ENCODE measurements at places on chromosomes 3 and 15.
A peak's percentile ranks its signal among the peaks of the same experiment; 100 is the strongest.

DNA sequence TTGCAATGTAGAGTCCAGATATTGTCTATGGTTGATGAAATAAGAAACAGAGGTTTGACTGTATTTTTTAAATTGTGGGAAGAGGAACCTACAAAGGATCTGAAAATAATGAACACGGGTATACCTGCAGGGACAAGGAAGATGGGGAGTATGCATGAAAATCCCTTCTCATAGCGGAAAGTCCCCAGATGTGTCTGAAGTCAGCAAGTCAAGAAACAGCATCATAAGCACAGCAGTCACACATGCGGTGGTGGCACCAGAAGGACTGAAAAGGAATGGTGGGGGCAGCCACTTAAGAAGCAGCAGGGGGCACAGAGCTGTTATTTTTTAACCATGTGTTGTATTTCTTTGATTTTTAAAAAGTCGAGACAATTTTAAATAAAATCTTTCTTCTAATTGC is 4.7 kb downstream of the MRPS11 start:
- no peak overlapping the region for H3K27ac ChIP-seq
- H3K27me3 ChIP-seq, result no peaks in the 10 kb centered on the region
- H3K4me3 ChIP-seq, result no peak overlapping the region
- no peak for DNase-seq
- peaks cover 12% of the 10 kb centered on the region for H3K36me3 ChIP-seq

DNA sequence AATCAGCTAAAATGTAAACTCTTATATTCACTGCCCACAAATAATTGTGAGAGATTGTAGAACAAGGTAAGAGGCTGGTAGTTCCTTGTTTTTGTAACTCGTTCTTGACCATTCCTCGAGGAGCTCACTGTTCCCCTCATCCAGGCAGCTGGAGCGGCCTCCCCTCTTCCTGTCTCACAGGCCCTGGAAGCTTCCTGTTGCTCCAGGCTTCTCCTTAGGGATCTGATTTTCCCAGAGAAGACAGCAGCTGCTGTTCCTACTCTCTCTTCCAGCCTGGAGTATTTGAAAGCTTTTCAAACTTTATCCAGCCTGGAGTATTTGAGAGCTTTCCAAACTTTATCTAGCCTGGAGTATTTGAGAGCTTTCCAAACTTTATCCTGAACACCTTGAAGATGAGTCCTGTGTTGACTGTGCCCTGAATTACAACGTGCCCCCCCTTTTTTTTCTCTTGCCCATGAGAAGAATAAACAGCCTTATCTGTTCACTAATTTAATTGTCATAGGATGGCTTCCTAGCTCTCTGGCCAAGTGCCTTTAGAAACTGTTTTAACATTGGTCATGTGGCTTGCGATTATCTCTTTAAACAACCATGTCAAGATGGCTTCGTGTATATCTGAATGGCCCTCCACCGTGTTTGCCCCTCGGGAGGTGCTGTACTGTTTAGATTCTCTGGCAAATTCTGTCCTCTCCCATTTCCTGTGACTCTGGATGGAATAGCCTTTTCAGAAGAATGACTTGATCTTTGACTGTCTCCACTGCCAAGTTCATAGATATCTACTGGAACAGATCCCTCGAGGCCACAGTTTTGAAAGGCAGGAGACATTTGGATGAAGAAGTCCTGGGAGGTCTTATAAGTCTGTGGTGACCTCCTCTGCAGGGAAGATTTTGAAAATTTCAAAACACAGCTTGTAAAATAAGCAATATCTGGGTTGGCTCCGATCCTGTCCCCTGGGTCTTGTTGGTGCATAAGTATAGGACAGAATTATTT is 4.8 kb downstream of the ADAMTSL3 start:
- H3K36me3 ChIP-seq, result no peaks in the 10 kb centered on the region

DNA sequence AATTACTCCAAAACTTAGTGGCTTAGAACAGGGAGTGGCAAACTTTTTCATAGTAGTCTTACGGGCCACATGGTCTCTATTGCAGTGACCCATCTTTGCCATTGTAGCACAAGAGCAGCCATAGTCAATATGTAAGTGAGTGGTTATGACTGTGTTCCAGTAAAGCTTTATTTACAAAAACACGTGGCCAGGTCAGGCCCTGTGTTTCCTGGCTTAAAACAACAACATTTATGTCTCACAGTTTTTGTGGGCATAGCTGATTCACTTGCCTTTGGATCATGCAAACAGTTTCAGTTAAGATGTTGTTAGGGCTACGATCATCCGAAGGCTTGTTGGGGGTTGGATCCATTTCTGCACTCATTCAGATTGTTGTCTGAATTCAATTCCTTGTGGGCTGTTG is 103.8 kb downstream of the CHCHD6 start:
- H3K4me1 ChIP-seq, result no peaks in the 10 kb centered on the region
- no peaks in the 10 kb centered on the region for H3K36me3 ChIP-seq
- peaks cover 2% of the 10 kb centered on the region for H3K27me3 ChIP-seq
- H3K27ac ChIP-seq, result no peak overlapping the region

GRCh38 chr3:181176601-181177000 is 187.1 kb upstream of the DNAJC19 start:
- no peaks in the 10 kb centered on the region for H3K4me1 ChIP-seq
- DNase-seq, result no peak
- no peak overlapping the region for H3K27ac ChIP-seq
- H3K4me3 ChIP-seq, result no peak overlapping the region

GRCh38 chr3:151327571-151328198 is 1.7 kb downstream of the P2RY13 start:
- H3K27ac ChIP-seq, result no peak overlapping the region
- H3K36me3 ChIP-seq, result no peaks in the 10 kb centered on the region
- no peak for DNase-seq

GRCh38 chr15:48433226-48433886 is 102.1 kb downstream of the DUT start:
- H3K4me1 ChIP-seq, result no peaks in the 10 kb centered on the region
- H3K27me3 ChIP-seq, result no peaks in the 10 kb centered on the region
- no peak for DNase-seq
- H3K36me3 ChIP-seq, result no peaks in the 10 kb centered on the region
- no peak overlapping the region for H3K4me3 ChIP-seq

GRCh38 chr3:95254061-95254460 is 1191.2 kb downstream of the NSUN3 start:
- H3K4me3 ChIP-seq, result no peak overlapping the region
- no peaks in the 10 kb centered on the region for H3K4me1 ChIP-seq
- DNase-seq, result no peak
- no peaks in the 10 kb centered on the region for H3K36me3 ChIP-seq

GRCh38 chr15:68997930-68998777 is 16.3 kb upstream of the NOX5 start:
- no peaks in the 10 kb centered on the region for H3K36me3 ChIP-seq
- DNase-seq, result no peak
- H3K4me3 ChIP-seq, result no peak overlapping the region

- H3K27ac ChIP-seq, result no peak overlapping the region
- DNase-seq, result no peak
- 0 out of 2 replicates have a peak, but pooled peaks cover 2% of the 10 kb centered on the region for H3K4me1 ChIP-seq
- H3K4me3 ChIP-seq, result no peak overlapping the region
Measured at GRCh38 chr15:101447561-101448071, 41.9 kb downstream of the PCSK6 start.

DNA sequence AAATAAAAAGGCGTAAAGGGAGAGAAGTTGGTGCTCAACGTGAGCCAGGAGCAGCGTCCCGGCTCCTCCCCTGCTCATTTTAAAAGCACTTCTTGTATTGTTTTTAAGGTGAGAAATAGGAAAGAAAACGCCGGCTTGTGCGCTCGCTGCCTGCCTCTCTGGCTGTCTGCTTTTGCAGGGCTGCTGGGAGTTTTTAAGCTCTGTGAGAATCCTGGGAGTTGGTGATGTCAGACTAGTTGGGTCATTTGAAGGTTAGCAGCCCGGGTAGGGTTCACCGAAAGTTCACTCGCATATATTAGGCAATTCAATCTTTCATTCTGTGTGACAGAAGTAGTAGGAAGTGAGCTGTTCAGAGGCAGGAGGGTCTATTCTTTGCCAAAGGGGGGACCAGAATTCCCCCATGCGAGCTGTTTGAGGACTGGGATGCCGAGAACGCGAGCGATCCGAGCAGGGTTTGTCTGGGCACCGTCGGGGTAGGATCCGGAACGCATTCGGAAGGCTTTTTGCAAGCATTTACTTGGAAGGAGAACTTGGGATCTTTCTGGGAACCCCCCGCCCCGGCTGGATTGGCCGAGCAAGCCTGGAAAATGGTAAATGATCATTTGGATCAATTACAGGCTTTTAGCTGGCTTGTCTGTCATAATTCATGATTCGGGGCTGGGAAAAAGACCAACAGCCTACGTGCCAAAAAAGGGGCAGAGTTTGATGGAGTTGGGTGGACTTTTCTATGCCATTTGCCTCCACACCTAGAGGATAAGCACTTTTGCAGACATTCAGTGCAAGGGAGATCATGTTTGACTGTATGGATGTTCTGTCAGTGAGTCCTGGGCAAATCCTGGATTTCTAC is at the start of gene RARB:
Gene RARB, plus strand, starts transcription at position 322 of the 847 bp plus-strand sequence. Its CDS starts 469 bp downstream, at position 791.
- peak; percentile 39 for DNase-seq
- H3K36me3 ChIP-seq, result no peaks in the 10 kb centered on the region
- H3K27me3 ChIP-seq, result peaks cover 4% of the 10 kb centered on the region
- no peak within 1 kb of the TSS for H3K27ac ChIP-seq
- H3K4me3 ChIP-seq, result peak within 1 kb of the TSS; percentile 24

DNA sequence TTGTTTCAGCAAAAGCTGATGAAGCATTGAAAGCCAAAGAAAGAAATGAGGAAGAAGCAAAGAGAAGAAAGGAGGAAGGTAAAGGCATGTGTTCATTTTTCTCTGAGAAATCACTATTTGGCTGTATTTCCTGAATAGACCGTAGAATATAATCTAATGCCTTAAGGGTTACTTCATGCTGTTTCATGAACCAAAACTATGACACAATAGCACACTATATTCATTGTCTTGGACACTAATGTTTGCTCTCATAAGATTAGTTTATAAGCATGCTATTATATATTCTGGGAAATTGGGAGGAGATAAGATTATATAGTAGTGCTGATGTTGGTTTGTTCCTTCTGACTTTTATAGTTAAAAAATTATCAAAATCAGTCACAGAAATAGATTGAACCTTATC is 110.1 kb upstream of the MLF1 start:
- no peak for DNase-seq
- H3K36me3 ChIP-seq, result no peaks in the 10 kb centered on the region
- H3K4me1 ChIP-seq, result no peaks in the 10 kb centered on the region
- no peak overlapping the region for H3K27ac ChIP-seq

DNA sequence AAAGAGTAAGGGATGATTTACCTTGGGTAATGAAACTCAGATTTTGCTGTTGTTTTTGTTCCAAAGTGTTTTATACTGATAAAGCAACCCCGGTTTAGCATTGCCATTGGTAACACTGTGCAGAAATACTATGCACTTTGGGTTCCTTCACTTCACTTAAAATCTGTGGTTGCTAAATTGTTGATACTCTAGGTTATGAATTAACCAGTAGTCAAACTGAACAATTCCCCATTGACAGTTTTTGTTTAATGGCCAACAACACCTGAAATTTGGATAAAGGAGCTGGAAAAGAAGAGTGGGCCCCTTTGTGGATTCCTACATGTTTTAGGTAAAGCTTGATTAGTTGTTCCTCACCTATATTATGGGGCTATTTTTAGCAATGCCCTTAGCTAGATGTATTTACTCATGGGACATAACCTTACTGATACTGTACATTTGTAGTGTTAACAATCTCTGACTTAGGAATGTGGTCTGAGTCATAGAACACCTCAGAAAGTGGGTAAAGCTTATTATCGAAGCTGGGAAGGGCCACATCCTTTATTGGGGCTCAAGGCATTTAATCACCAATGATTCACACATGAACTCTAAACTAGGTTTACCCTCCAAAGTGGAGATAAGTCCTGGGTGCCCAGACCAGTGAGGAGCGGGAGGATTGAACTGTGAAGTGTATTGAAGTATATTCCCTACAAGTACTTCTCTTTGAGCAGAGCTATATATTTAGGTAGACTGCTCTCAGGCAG is 29.5 kb upstream of the THRB start:
- peaks cover 25% of the 10 kb centered on the region for H3K27me3 ChIP-seq
- H3K36me3 ChIP-seq, result no peaks in the 10 kb centered on the region
- H3K4me3 ChIP-seq, result no peak overlapping the region
- DNase-seq, result no peak
- no peak overlapping the region for H3K27ac ChIP-seq
- peaks cover 9% of the 10 kb centered on the region for H3K4me1 ChIP-seq

GRCh38 chr3:194512895-194513601 is 26.2 kb upstream of the ATP13A3 start:
- H3K27me3 ChIP-seq, result no peaks in the 10 kb centered on the region
- no peak for DNase-seq
- H3K27ac ChIP-seq, result no peak overlapping the region
- H3K4me1 ChIP-seq, result no peaks in the 10 kb centered on the region
- no peak overlapping the region for H3K4me3 ChIP-seq

GRCh38 chr15:100332231-100332630 is 9.5 kb downstream of the ADAMTS17 start:
- no peaks in the 10 kb centered on the region for H3K27me3 ChIP-seq
- H3K36me3 ChIP-seq, result no peaks in the 10 kb centered on the region
- no peaks in the 10 kb centered on the region for H3K4me1 ChIP-seq
- no peak overlapping the region for H3K4me3 ChIP-seq

DNA sequence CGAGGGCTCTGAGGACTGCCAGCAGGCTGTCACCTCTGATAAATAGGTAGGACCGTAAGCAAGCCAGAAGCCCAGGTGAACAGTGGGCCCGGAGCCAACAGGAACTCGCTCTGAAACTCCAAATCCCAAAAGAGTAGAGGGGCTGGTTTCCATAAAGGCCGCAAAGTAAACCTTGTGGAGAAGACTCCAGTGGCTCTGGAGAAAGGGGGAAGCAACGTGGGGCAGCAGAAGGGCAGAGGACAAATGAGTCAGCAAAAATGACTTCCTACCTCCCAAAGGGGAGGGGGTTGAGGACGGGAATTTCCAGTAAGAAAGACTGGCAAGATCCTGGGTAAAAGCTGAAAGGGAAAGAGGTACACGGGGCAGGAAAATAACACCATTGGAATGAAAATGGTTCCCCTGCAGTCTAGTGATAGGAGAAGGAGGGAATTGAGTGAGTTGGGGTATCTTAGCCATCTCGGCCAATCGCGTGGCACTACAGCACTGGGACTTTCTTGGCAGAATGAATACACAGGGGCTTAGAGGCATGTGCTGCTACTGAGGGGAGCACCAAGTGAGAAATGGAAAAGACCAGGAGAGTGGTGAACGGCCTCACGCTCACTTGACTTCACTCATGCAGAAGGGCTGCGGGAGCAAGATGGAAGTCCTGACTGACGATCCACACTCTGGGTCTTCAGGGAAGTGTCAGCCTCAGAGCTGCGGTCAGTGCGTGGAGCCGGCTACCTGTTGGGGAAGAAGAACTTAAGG is 33.2 kb downstream of the BMF start:
- H3K36me3 ChIP-seq, result no peaks in the 10 kb centered on the region
- H3K4me3 ChIP-seq, result no peak overlapping the region
- no peak for DNase-seq
- H3K27me3 ChIP-seq, result no peaks in the 10 kb centered on the region
- H3K4me1 ChIP-seq, result peaks cover 4% of the 10 kb centered on the region

GRCh38 chr3:182671942-182672341 is 121.4 kb upstream of the ATP11B start:
- H3K4me3 ChIP-seq, result no peak overlapping the region
- no peaks in the 10 kb centered on the region for H3K36me3 ChIP-seq
- H3K27me3 ChIP-seq, result no peaks in the 10 kb centered on the region
